ENCODE measurements at places on chromosomes 16 and 17. TPM values are rescaled to one million over a fixed set of nuclear protein-coding genes. Genes with fewer than 3 reads are reported as not detected.

DNA sequence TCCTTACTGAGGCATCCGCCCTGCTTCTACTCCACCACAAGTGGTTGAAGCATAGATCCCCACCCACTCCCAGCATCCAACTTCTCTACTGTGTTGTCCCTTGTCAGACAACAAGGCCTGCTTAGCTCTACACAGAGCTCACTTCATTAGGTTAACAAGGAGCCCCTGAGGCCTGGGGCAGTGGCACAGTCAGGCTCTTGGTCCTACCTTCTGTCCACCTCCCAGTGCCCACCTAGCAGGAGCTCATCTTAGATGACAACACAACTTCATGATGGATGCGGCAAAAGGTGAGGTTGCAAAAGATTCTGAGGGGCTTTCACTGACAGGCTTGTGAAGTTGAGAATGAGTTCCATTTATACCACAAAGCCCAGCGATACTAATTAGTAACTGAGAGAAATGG is 432.0 kb upstream of the CDH5 start:
- no peak overlapping the region for H3K4me3 ChIP-seq
- H3K27me3 ChIP-seq: no peaks in the 10 kb centered on the region
- no peak for DNase-seq
- H3K36me3 ChIP-seq: no peaks in the 10 kb centered on the region

DNA sequence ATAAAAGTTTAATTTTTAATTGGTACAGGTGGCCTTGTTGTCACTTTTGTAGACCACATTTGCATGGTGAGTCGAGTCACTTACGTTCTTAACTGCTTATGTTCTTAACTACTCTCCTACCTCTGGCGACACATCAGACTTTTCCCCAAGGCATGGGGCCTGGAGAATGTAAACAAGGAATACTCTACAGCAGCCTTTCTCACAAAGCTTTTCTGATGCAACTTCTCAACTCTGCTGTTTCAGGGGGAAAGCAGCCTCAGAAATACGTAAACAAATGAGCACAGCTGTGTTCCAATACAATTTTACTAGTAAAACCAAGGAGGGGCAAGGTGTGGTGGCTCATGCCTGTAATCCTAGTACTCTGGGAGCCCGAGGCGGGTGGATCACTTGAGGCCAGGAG is 6.9 kb downstream of the KARS1 start:
- DNase-seq: no peak
- no peak overlapping the region for H3K4me3 ChIP-seq
- H3K27me3 ChIP-seq: no peaks in the 10 kb centered on the region

- H3K36me3 ChIP-seq: no peaks in the 10 kb centered on the region
- H3K4me1 ChIP-seq: peaks cover 10% of the 10 kb centered on the region
- no peak for DNase-seq
- H3K27ac ChIP-seq: no peak overlapping the region
- no peak overlapping the region for H3K4me3 ChIP-seq
- H3K27me3 ChIP-seq: no peaks in the 10 kb centered on the region
Observed at GRCh38 chr17:43531955-43532354, 14.2 kb downstream of the ETV4 start.

Gene EFCAB5
- 0.60 TPM for total RNA-seq

- no peak for DNase-seq
- no peak overlapping the region for H3K4me3 ChIP-seq
- H3K36me3 ChIP-seq: peaks cover 3% of the 10 kb centered on the region
- peaks cover 25% of the 10 kb centered on the region for H3K4me1 ChIP-seq
Observed at GRCh38 chr17:69428252-69428980, 13.9 kb downstream of the MAP2K6 start.

Gene TMEM208
- total RNA-seq: 68.5 TPM

DNA sequence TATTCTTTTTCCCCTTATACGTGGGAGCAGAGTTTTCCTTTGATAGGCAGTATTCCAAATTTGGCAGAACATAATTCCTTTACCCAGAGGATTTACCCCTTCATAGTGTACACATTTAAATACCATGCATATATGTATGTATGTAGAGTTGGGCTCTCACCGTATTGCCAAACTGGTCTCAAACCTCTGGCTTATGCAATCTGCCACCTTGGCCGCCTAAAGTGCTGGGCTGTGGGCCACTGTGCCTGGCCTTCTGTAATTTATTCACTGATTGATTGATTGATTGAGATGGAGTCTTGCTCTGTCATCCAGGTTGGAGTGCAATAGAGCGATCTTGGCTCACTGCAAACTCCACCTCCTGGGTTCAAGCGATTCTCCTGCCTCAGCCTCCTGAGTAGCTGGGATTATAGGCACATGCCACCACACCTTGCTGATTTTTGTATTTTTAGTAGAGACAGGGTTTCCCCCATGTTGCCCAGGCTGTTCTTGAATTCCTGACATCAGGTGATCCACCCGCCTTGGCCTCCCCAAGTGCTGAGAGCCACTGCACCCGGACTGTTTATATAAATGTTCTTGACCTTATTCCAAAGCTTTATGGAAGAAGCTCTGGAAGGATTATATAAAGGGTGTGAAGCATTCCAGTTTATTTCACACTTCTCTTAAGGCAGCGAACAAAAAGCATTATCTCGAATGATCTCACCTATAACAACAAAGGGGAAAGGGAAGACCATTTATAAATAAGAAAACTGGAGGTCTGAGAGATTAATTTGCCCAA is 14.9 kb downstream of the GLG1 start:
- DNase-seq: no peak
- H3K27me3 ChIP-seq: no peaks in the 10 kb centered on the region
- peaks cover 11% of the 10 kb centered on the region for H3K36me3 ChIP-seq
- H3K4me1 ChIP-seq: peaks cover 22% of the 10 kb centered on the region
- no peak overlapping the region for H3K4me3 ChIP-seq

GRCh38 chr16:65945493-65945892 is 421.0 kb upstream of the CDH5 start:
- no peaks in the 10 kb centered on the region for H3K27me3 ChIP-seq
- DNase-seq: no peak
- no peak overlapping the region for H3K27ac ChIP-seq

GRCh38 chr17:39092692-39093230 is 58.7 kb downstream of the PLXDC1 start:
- peak overlapping the region; percentile 67 for H3K4me3 ChIP-seq
- peak overlapping the region; percentile 13 for H3K27ac ChIP-seq
- peaks cover 57% of the 10 kb centered on the region for H3K4me1 ChIP-seq
- no peaks in the 10 kb centered on the region for H3K36me3 ChIP-seq

Gene HIGD1B
- not detected for total RNA-seq

Gene TMEM114
- not detected for total RNA-seq

Gene SLFN12
- total RNA-seq: 6.6 TPM

Gene GEMIN4
- total RNA-seq: 64.6 TPM

- H3K4me3 ChIP-seq: no peak overlapping the region
- H3K27me3 ChIP-seq: no peaks in the 10 kb centered on the region
- peaks cover 14% of the 10 kb centered on the region for H3K36me3 ChIP-seq
Observed at GRCh38 chr16:4704913-4705312, 11.6 kb downstream of the NUDT16L1 start.

- no peaks in the 10 kb centered on the region for H3K4me1 ChIP-seq
- DNase-seq: no peak
- no peak overlapping the region for H3K4me3 ChIP-seq
- no peaks in the 10 kb centered on the region for H3K36me3 ChIP-seq
- no peak overlapping the region for H3K27ac ChIP-seq
Observed at GRCh38 chr16:88487920-88488851, 35.1 kb downstream of the ZFPM1 start.

- no peak for DNase-seq
- no peak overlapping the region for H3K4me3 ChIP-seq
- no peak overlapping the region for H3K27ac ChIP-seq
Observed at GRCh38 chr17:9828296-9829295, 2.9 kb downstream of the GLP2R start.

Gene ASIC2
- total RNA-seq: not detected

DNA sequence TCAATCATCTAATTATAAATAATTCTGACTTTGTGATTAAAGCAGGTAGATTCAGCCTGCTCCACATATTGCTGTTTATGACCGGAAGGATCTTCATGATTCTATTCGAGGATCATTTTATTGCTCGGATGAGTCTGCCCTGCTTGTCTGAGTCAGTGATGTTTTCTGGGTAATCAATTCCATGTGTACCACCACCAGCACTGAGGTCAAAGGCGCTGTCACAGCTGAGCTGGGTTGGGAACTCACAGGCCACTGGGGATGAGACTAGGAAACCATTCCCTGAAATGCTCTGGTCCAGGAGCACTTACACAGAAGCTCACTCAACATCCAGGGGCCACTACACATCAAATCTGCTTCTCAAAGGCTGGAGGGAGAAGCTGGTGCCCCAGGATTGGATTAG is 30.4 kb upstream of the ERN1 start:
- H3K4me1 ChIP-seq: no peaks in the 10 kb centered on the region
- H3K4me3 ChIP-seq: no peak overlapping the region
- H3K36me3 ChIP-seq: peaks cover 2% of the 10 kb centered on the region
- no peaks in the 10 kb centered on the region for H3K27me3 ChIP-seq
- H3K27ac ChIP-seq: no peak overlapping the region

DNA sequence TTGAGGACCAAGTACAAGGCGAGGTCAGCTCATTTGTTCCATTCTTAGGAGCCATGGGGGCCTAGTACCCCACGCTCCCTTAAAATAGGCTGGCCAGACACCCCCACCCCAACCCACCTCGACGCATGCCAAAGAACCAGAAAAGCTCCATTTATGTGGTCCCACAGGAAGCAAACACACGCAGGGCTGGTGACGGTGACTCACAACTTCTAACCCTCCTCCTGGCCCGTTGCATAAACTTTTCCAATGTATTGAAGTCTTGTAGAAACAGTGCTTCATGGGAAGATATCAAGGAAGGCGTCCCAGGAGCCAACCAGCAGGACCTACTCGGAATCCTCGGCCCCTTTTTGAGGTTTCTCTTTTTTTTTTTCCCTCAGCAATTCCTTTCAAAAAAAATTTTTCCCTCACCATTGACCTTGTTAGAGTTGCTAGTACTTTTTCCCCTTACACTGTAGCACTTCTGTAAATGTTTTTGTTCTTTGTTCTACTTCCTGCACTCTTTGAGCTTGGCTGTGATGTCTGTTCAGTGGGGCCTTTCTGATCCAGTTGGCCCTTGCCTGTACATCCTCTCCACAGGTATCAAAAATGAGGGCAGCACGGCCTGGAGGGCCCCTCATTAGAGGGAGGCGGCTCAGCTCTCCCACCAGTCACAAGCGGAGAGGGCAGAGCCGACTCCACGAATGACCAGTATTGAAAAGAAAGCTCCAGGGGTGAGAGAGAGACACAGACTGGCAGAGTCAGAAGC is 208.3 kb downstream of the RGS9 start:
- H3K4me1 ChIP-seq: no peaks in the 10 kb centered on the region
- H3K27me3 ChIP-seq: peaks cover 15% of the 10 kb centered on the region
- no peak overlapping the region for H3K4me3 ChIP-seq

Gene B4GALNT2
- total RNA-seq: 0.05 TPM

Gene ZPBP2
- total RNA-seq: not detected

DNA sequence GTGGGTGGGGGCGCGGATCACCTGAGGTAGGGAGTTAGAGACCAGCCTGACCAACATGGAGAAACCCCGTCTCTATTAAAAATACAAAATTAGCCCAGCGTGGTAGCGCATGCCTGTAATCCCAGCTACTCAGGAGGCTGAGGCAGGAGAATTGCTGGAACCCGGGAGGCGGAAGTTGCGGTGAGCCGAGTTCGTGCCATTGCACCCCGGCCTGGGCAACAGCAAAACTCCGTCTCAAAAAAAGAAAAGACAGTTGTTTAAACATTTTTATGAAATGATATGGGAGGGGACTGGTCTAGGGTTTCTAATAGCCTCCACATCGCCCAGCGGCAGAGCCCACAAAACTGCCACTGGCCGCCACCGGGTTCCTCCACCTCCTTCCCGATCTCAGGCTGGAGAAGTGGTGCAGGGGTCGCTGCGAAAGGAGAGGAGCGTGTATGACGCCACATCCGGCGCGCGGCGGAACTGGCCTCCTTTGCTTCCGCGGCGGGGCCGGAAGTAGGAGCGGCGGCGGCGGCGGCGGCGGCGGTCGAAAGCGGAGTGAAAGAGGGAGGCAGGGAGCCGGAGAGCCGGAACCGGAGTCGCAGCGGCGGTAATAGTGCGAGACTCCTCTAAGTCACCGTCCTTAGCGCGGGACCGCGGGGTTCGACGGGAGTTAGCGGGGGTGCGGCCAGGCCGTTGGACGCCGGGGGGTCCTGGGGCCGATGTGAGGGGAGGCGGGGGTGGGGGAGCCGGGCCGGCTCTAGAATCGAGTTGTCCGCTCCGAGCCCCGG is at the start of gene PPP4C:
TSS of gene PPP4C (plus strand) at position 492 of the 773 bp plus-strand sequence. CDS start 384 bp downstream, outside the sequence.
- peak within 1 kb of the TSS; percentile 97 for H3K4me3 ChIP-seq
- peaks cover 34% of the 10 kb centered on the region for H3K36me3 ChIP-seq
- DNase-seq: peak; percentile 92
- H3K27me3 ChIP-seq: no peaks in the 10 kb centered on the region
- H3K27ac ChIP-seq: peak within 1 kb of the TSS; percentile 96

DNA sequence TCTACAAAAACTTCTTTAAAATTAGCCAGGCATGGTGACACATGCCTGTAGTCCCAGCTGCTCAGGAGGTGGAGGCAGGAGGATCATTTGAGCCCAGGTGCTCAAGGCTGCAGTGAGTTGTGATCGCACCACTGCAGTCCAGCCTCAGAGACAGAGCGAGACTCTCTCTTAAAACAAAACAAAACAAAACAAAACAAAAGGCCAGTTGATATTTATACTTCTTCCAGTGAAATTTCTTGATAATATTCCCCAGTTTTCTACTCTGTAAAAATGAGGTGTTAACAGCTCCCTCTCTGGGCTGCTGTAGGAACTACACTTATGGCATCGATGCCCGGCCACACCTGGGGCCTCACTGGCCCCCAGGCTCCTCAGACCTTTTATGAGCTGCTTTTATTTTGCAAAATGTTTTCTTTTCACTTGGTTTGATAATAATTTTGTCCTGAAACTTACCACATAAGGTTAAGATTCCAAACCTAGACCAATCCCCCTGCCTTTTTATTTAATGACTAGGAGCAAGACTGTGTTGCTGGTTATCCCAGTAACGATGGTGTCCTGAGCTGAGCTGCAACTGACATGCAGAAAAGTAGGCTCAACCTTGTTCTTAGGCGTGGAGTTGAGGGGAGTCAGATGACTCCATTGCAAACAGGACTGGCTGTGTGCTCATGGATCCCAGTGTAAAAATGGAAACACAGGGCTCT is 17.6 kb downstream of the MAPK8IP3 start:
- peaks cover 30% of the 10 kb centered on the region for H3K4me1 ChIP-seq
- DNase-seq: no peak
- H3K36me3 ChIP-seq: peaks cover 7% of the 10 kb centered on the region
- peak overlapping the region; percentile 18 for H3K27ac ChIP-seq
- H3K27me3 ChIP-seq: no peaks in the 10 kb centered on the region
- H3K4me3 ChIP-seq: no peak overlapping the region

Gene CRHR1
- total RNA-seq: not detected

Data from activated T-helper 1 cell treated with anti-CD3 and anti-CD28 coated beads, Interleukin-12 subunit alpha, Interleukin-12 subunit beta, Interleukin-2, Interleukin-4 antibody, amounts not matched to agents 30 ng/mL and 10 ng/mL and 1 ng/mL, durations not matched to agents 14 hours and 24 hours and 36 hours (primary cell).